ENCODE measurements at places on chromosomes 2 and 18. TPM values are rescaled to one million over a fixed set of nuclear protein-coding genes. Genes with fewer than 3 reads are reported as not detected.
A peak's percentile ranks its signal among the peaks of the same experiment; 100 is the strongest.

Gene UGT1A10
- not detected for total RNA-seq

DNA sequence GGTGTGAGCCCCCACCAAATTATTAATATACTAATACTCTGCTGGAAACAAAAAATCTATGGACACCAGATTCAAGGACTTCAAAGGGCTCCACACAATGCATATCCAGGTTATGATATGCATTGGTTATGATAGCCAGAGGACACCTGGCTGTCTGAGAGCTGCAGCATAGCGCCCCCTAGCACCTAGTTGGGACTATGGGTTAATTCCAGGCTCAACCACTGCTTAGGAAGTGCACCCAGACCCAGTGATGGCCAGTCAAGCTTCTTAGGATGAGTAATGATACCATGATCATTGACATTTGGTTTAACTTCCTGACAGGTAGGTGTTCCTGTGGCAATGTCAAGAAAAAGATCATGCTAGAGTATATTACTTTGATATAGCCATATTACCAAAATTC lies 3.8 kb upstream of the FRZB start:
- peak; percentile 49 for DNase-seq

- no peak for DNase-seq
Observed at GRCh38 chr18:13222856-13223281, 4.3 kb downstream of the LDLRAD4 start.

DNA sequence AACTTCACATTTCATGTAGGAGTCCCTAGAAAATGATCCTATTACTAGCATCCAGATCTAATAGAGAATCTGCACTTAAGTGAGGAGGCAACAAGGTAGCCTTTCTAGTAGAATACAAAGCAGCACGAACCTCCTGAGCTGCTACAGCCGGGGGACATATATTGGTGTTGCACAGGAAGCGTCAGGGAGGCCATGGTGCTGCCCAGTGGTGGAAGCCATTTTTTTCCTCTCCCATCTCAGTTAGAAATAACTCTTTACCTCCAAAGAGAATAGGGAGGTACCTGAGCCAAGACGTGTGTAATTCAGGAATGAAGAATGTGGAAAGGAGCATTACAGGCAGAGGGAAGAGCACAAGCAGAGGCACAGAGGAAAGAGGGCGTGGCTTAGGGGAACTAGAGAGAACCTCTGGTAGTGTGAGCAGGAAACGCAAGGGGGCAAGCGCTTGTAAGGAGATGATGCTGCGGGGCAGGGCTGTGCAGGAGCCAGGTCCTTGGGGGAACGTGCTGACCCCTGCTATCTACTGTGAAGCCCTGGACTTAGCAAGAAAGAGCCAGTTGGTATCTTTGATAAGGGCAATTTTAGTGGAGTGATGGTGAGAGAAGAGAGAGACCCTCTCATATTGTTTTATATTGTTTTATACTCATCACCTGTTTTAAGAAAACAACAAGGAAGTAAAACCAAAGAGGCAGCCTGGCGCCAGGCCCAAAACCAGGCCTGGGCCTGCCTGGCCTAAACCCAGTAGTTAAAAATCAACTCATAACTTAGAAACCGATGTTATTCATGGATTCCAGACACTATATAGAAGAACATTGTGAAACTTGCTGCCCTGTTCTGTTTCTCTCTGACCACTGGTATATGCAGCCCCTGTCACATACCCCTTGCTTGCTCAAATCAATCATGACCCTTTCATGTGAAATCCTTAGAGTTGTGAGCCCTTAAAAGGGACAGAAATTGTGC lies 50.0 kb upstream of the TTC39C start:
- DNase-seq, result no peak

- no peak for DNase-seq
Observed at GRCh38 chr2:59018737-59019136, 777.6 kb upstream of the FANCL start.

DNA sequence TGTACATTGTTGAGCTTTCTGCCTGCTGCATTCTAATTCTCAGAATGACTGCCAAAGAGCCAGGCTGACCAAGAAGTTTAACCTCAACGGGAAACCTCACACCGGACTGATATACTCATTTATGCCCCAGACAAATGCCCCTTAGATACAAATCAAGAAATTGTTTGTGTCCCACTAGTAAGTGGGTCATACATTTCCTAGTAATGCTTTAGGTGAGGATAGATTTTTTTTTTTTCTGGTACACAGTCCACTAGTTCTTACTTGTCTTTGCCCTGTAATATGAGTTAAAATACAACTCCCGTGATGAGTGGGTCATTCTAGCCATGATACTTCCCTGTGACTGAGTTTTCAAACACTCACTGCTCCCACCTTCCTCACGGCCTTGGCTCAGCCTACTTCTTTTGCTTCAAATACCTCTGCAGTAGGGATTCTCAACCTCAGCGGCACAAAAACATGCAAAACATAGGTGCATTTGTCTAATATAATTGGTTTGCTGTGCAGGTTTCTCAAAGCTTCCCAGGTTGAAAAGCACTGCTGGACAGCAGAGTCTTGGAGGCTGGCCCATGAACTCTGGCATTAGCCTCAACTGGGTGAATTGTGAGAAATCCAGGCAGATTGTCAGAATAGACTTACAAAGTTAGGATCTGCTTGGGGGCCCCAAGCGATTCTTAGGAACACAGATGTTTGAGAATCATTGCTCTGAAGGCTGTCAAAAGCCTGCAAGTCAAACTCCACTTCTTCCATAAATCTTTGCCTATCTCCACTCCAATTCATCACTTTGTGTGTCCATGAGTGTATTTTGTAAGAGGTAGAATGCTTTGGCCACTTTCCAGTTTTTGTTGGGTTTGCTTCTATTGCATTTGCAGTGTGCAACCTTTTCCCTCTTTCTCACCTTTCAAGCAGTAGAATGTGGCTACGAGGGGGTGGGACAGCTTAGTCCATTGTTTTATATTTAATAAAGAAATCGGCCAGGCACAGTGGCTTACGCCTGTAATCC lies 35.5 kb downstream of the TGIF1 start:
- DNase-seq, result peak; percentile 14

DNA sequence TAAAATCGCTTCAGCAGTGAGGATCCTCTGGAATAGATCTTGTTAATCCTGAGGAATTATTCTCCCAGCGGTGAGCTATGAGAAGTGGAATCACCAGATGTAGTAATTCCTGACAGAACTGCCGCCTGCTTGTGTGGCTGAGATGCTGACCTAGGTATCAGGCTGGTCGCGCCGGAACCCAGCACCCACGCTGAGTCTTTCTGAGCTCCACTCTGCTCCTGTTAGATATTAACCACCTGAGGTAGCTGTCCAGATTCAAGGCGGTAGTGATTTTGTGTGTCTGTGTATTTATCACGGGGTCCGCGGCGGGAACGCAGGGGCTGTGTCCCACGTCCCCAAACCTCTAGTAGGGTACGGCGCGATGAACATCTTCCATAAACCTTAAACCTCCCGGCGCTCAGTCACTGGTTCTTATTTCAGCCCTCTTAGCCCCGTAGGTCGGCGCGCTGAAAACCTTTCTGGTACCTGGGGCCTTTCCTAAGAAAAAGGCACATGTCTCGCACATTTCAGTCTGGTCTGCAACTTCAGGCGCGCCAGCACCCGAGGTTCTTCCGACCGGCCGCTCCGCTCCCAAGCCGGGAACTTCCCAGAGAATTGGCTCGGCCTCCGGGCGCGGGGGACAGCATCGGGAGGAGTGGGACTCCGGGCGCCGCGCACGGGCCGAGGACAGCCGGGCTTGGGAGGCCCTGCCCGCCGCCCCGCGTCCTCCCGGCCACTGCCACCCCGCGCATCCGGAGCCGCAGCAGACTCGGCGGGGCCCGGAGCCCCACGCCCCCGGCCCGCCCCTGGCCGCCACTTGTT lies 542 bp upstream of the CNNM3 start:
- DNase-seq, result peak; percentile 26

- DNase-seq, result no peak
Observed at GRCh38 chr2:162232671-162233070, 10.6 kb downstream of the FAP start.

GRCh38 chr2:230714136-230714480 lies 1.5 kb downstream of the CAB39 start:
- DNase-seq, result peak; percentile 84

- no peak for DNase-seq
Observed at GRCh38 chr2:120385355-120386127, 39.6 kb downstream of the INHBB start.

Gene MFSD2B
- not detected for total RNA-seq

DNA sequence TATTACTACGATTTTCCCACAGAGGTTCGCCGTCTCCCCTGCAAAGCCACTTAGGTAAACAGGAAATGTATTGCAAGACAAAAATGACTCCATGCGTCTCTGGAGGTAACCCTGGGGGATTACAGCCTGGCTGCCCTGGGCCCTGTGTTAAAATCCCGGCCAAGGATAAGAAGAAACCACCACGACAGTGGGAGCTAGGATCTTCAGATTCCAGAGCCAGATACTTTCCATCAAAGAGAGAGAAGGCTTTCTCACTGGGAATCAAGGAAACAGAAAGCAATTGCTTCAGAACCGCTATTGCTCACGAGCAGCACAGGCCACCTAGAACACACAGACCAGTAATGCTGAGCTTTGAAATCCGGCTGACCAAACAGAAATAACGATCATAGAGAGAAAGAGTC lies 97.9 kb upstream of the ZNF516 start:
- DNase-seq, result no peak

DNA sequence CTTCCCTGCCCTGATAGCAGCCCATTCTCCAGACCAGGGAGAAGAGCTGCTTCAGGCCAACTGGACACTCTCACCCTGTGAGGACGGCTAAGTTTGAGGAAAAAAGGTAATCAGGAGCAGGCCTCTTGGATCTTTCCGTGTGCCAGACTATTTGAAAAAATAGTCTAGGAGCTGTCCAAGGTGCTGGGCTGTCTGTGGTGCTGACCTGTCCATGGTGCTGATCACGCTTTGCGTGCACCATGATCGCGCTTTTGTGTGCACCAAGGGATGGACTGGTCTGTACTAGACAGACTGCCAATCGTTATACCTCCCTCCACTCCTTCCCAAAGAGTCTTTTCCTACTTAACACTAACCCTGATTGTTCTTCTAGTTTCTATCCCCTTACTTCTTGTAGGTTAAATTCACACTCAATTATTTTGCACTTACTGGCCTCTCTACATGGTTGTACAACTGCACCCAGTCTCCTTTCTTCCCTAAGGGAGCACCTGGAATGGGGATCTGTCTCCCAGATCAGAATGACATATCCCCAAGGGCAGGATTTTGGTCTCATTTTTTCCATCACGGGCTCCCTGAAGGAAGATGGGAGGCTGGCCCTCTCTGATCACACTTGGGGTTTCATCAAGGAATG lies 295.4 kb downstream of the CELF4 start:
- DNase-seq, result peak; percentile 57

Gene ANKRD62
- not detected for total RNA-seq

GRCh38 chr2:8247905-8248622 lies 433.8 kb upstream of the ID2 start:
- DNase-seq, result no peak

Gene BABAM2
- 45.1 TPM for total RNA-seq

DNA sequence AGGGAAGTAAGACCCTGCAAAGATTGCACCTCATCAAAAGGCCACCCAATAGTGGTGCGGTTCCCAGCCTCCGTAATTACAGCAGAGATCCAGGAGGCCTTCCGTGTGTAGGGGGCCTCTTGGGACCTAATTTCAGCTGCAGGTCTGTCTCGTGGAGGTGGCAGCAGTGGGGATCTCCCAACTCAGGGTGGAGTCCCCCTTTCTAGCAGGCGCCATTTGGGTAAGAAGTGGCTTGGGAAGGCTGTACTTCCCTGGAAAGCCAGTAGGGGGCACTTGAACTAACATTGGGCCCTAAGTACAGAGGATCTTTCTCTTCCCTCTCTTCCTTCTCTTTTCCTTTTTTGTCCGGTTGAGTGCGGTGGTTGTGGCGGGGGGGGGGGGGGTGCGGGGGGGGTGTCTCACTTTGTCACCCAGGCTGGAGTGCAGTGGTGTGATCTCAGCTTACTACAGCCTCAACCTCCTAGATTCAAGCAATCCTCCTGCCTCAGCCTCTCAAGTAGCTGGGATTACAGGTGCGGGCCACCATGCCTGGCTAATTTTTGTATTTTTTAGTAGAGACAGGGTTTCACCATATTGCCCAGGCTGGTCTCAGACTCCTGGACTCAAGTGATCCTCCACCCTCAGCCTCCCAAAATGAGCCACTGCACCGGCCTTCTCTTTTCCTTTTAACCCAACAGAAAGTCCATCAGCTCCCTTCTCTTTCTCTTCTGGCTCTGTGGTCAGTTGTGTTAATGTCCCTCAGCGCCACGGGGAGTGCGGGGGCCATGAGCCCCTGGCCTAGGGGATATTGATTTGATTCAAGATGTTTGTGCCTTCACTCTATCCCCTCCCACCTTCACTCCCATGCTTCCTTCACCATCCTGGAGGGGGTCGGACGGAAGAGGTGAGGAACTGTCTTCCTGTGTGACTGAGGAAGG lies 32.0 kb downstream of the CENPO start:
- DNase-seq, result peak; percentile 34

Gene EFEMP1
- 125 TPM for total RNA-seq

DNA sequence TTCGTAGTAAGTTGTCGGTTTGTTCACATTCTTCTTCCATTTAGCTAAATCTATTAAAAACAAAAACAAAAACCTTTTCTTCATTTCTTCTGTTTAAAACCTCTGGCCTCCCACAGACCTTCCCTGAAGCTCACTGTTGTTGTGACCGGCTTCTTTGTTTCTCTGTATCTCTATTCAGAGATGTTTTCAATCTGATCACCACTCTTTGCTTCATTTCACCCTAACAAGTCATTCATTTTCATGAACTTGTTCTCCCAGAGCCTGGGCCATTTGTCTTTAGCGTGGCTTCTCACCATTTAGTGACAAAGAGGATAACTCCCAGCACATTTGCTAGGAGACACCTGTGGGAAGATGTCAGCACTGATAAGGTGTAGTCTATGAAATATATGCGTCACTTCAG lies 794.2 kb downstream of the ERBB4 start:
- no peak for DNase-seq

DNA sequence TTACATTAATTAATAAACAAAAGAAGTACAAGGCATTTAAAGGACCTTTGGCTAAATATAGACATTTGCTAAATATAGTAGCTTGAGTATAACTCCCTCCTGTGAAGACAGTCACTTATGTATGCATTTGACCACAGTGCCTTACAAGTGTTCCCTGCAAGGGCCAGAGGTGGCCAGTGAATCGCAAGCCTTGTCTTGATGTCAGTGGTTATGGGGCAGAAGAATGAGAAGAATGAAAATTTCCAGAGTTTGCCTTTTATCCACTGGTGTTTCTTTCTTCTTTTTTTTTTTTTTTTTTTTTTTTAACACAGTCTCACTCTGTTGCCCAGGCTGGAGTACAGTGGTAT lies 1.8 kb downstream of the LRRFIP1 start:
- DNase-seq, result no peak

- DNase-seq, result peak; percentile 15
Observed at GRCh38 chr18:57110290-57110689, 36.6 kb upstream of the BOD1L2 start.

Measured in MCF 10A (cell line).